Common myeloid progenitor, CD34-positive (primary cell): ENCODE measurements at places on chromosomes 1 and 21.

DNA sequence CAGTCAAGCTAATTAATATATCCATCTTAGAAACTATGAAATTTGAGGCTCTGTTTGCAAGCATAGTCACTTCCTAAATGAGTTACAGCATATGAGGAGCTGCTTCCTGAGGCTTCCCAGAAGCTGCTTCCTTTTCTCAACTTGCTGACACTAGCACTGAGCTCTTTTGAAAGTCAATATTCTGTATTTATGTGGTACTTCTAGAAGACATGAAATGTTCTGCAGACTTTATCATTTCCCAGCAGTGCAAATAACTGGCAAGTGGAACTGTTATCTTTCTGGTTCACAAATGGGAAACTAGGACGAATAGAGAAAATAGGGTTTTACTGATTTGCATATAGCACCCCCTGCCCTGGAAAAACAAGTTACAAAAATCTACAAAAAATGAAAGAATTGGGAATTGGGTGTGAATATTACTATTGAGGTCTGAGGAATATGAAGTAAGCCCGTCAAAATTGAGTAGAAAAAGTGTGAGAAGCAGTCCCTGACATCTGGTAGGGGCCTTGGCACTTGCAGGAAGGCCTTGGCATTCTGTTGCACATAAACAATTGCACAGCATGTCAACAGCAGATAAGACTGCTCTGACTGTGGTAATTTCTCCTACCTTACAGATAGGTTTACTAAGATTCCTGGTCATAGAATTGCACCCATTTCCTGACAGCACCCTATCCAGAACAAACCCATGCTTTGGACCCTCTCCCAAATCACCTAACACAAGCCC is 7.1 kb downstream of the GIPC2 start:
- DNase-seq, result peak; percentile 42

GRCh38 chr1:29623501-29623900 is 387.2 kb downstream of the PTPRU start:
- no peak for DNase-seq

DNA sequence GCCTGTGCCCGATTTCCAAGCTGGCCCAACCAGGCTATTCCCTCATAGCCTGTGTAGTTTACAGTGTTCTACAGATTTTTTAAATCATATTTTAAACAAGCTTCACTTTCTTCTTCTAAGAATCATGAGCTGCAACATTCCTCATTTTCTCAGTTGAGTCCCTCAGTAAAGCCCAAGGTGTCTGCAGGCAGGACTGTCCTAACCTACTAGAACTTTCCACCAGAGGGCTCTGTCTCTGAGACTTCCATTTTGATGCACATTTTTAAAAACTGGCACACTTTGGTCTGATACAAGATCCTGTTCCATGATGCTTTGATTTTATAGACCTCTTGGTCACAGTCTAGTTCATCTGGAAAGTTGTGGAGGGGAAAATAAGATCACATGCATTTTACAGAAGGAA is 21.6 kb upstream of the SLAMF6 start:
- DNase-seq, result peak; percentile 46

DNA sequence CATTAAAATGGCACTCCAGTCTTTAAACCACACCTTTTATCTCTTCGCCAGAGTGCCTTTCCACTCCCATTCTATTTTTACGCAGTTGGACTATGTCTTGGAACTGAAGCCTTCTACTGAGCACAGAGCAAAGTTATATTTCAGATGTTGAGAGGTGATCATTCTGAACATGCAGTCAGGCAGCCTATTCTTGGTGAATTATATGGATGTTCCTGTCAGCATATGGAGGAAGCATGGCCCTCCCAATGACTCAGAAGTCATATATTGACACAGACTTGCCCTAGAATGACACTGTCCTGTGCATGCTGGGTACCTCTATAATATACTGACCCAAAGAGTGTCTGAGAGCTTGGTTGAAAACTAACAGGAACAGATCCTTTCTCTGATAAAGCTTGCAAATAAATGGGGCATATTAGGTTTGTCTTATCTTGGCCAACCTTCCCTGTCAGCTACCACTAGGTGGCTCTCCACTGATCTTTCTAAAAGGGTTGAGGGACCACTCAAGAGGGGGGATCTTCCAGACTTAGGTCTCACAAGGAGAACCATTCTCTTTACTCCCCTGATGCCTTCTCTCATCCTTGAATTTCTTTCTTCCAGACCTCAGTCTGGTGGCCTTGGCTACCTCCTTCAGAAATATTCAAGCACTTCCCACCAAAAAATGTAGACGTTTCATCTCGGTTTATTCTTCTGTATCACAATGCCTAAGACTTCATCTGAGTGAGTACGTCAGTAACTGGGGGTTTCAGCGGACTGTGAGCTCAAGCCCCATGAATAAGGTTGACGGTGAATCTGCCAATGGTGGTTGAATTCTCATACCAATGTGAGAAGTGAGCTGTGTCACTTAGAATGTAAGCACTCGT is 11.8 kb upstream of the ALG14 start:
- DNase-seq, result peak; percentile 65

DNA sequence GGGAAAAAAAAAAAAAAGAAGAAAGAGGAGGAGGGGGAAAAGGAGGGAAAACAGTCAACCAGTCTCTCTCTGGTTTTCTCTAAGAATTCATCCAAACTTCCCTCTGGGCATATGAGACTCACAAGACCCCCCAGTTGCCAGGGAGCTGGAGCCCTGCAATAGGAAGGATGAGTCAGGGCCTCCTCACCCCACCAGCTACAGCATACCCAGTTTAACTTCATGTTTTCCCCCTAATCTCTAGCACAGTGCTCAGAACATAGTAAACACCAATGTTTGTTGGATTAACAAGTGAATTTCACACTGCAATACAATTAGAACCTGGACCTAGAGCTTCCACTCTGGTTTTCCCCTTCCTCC is 7.8 kb downstream of the F11R start:
- peak; percentile 77 for DNase-seq
